Foreskin keratinocyte (primary cell): ENCODE measurements at places on chromosomes 3 and 15. TPM values are rescaled to one million over a fixed set of nuclear protein-coding genes. Genes with fewer than 3 reads are reported as not detected.

The CTXND1 gene
- not detected in 2 replicates for polyA plus RNA-seq

The PPP4R2 gene
- 11.5 and 13.1 TPM in 2 replicates for polyA plus RNA-seq

- DNase-seq: no peak
Observed at GRCh38 chr15:50012790-50013189, 106.2 kb downstream of the ATP8B4 start.

The STRIT1 gene
- not detected in 2 replicates for polyA plus RNA-seq

DNA sequence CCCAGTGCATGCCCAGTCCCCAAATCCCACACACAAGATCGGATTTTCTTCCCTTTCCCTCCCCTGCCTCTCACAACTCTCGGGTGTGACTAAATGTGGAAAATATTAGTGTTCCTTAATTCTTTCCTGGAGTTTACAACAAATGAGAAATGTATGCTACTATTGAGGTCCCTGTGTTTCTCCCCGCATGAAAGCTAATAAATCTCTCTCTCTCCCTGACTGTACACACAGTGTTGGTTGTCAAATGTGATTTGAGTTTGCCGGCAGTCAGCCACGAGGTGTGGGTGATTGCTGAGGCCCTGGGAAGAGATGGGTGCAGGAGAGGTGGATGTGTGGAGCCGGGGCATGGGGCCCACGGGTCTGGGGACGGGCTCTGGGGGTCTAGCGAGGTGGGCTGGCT lies 161.4 kb upstream of the IQSEC1 start:
- DNase-seq: no peak

The KNG1 gene
- polyA plus RNA-seq: not detected in 2 replicates

GRCh38 chr3:17234382-17234781 lies 349.6 kb downstream of the PLCL2 start:
- DNase-seq: no peak

DNA sequence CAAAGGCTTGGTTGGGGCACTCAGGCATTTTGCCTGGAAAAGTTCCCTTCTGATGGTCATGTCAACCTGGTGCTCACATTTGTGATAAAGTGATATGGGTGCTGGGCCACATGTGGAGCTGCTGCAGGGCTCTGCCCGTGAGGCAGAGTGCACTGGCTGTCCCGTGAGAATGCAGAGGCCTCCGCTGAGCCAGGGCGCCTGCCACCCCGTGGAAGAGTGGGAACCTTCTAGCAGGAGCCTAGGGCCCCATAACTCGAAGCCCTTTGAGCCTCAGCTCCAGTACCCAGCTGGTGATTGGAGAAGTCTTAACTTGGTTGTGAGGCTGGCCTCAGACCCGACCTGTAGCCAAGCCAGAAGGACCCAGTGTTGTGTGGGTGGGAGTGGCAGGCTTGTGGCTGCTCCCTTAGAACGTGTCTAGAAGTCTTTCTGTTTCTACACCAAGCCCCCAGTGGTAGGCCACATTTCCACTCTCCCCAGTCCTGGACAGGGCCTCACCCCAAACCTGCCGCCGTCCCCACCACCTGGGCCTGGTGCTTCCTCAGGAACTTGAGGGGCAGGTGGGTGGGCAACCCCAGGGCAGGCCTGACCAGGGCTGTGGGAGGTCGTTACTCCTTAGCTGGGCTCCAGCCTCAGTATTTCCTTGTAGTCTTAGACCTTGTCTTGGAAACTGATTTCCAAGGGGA lies 19.7 kb downstream of the SEC61A1 start:
- no peak for DNase-seq

DNA sequence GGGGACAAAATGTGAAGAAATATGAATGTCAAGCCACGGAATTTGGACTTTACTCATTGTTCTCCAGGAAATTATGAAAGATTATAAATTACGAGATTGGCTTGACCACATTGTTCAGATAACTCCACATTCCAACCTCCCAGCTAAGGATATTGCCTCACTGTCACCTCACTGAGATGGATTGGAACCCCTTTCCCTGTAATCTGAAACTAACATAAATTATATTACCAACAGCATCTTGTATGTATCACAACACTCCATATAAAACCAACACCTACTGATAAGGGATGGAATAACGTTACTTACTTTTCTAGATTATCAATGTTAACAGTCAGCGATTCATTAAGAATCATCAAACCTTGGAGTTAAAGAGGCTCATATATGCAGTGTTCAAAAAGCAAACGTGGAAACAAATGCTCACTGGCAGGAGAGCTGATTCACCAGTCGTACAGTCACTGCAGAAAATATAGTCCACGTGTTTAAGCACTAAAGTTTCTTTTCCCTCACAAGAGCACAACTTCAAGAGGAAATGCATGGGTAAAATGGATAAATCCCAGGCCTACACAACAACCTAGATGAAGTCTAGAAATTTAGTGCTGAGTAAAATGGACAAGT lies 451.5 kb downstream of the FGF12 start:
- peak; percentile 37 for DNase-seq

The GATA2 gene
- not detected in 2 replicates for polyA plus RNA-seq

DNA sequence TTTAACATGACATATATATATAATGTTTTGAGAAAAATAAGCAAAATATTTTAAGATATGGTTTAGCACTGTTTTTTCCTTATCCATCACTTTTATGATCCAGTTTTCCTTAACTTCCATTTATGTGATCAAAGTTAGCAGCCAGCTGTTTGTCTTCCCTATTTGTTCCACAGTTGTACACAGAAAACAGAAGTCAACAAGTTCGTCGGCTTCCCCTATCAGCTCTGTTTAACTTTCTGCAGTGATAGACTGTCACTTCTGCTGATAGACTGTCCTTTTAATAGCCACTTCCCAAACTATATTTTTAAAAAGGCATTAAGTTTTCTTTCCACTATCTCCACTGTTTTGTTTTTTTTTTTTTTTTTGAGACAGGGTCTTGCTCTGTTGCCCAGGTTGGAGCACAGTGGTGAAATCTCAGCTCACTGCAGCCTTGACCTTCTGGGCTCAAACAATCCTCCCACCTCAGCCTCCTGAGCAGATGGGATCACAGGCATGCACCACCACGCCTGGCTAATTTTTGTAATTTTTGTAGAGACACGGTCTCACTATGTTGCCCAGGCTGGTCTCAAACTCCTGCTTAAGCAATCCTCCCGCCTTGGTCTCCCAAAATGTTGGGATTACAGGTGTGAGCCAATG lies 7.2 kb downstream of the FSD2 start:
- DNase-seq: no peak

DNA sequence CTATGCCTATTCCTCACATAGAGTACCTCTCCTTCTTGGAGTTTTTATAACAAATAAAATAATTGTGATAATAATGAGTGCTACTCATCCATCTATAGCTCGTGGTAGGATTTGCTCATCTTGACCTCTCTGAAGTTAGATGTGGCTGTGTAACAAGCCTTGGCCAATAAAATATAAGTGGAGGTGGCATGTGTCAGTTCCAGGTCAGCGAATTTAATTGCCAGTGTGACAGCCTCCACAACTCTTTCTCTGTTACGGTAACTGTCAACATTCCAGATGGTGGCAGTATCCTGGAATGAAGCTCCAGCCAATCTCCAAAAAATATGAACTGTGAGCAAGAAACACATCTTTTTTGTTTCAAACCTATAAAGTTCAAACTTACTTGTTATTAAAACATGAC lies 13.8 kb downstream of the CLRN1 start:
- DNase-seq: no peak
